ENCODE measurements at places on chromosomes 12 and 14. TPM values are rescaled to one million over a fixed set of nuclear protein-coding genes. Genes with fewer than 3 reads are reported as not detected.

DNA sequence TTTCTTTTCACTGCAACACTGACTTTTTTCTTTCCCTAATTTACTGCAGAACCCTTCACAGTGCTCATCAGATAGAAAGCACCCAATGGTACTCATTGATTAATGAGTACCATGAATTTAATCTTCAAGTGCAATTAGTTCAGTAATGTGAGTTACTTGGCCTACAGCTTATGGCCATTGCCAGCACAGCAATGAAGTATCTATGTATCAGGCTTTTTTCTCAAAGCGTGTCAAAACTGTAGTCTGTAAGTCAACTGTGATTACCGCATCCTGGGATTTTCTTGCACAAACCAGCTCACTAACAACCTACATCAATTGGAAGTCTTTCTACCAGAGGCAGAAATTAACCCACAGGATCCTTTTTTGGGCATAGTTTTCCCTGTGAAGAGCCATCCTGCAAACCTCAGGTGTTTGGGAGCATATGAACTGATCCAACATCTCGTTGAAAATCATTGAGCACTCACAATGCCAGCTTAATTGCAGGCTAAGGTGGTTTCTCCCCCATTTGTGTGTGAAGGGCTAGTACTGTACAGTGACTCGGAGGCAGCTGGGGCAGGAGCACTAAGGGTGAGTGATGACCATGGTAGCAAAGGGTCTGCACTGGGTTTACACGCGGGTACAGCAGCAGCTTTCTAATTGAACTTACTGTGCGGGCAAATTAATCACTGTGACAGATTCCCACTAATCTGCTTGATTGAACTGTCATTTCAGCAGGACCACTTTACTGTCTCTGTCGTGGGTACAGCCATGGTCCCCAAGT lies 619.3 kb downstream of the SNAPC1 start:
- no peaks in the 10 kb centered on the region for H3K4me1 ChIP-seq
- no peaks in the 10 kb centered on the region for H3K36me3 ChIP-seq
- no peak for DNase-seq
- no peaks in the 10 kb centered on the region for H3K27me3 ChIP-seq

GRCh38 chr12:31664038-31664437 lies 4.5 kb downstream of the ETFBKMT start:
- H3K27me3 ChIP-seq, result no peaks in the 10 kb centered on the region
- H3K27ac ChIP-seq, result no peak overlapping the region
- H3K4me1 ChIP-seq, result no peaks in the 10 kb centered on the region
- no peak overlapping the region for H3K4me3 ChIP-seq
- H3K36me3 ChIP-seq, result no peaks in the 10 kb centered on the region

- no peak overlapping the region for H3K4me3 ChIP-seq
- peaks cover 9% of the 10 kb centered on the region for H3K4me1 ChIP-seq
- DNase-seq, result no peak
- H3K27me3 ChIP-seq, result no peaks in the 10 kb centered on the region
- H3K36me3 ChIP-seq, result no peaks in the 10 kb centered on the region
Observed at GRCh38 chr12:113889891-113890581, 76.1 kb downstream of the RBM19 start.

DNA sequence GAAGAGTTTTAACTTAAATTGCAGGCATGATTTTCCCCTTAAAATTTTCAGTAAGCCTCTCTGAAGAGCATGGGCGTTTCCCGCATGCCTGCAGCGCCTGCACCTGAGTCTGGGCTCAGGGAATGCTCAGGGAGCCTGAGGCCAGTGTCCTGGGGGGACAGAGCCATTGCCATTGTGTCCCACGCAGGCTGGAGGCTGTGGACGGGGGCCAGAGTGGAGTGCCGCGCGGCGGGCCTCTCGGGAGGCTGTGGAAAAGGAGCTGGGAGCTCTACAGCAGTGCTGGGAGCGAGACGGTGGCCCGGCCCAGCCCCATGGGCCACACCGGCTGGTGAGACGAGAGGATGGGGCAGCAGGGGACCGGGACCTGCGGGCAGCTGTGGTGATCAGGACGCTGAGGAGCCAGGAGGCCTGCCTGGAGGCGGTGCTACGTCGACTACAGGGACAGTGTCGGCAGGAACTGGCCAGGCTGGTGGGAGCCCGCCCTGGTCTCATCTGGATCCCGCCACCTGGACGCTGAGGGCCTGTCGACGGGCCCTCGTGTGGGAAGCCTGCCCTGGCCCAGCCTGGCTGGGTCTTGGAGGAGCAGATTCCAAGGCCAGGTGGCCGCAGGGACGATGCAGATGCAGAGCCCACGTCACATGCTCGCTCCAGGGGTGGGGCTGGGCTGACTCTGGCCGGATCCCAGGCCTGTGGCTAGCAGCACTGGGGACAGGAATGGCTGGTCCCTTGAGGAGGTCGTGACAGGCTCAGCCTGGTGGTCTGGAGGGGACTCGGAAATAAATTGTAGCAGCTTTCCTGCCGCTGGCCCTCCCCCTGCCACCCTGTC lies 7.6 kb downstream of the TEDC1 start:
- no peak overlapping the region for H3K4me3 ChIP-seq
- H3K36me3 ChIP-seq, result no peaks in the 10 kb centered on the region
- H3K27me3 ChIP-seq, result no peaks in the 10 kb centered on the region
- H3K27ac ChIP-seq, result peak overlapping the region; percentile 40
- H3K4me1 ChIP-seq, result peaks cover 3% of the 10 kb centered on the region
- DNase-seq, result no peak

PPP2R5C gene
- total RNA-seq, result 105 TPM

RNU7-1 gene
- total RNA-seq, result not detected

SMCO2 gene
- not detected for total RNA-seq

DNA sequence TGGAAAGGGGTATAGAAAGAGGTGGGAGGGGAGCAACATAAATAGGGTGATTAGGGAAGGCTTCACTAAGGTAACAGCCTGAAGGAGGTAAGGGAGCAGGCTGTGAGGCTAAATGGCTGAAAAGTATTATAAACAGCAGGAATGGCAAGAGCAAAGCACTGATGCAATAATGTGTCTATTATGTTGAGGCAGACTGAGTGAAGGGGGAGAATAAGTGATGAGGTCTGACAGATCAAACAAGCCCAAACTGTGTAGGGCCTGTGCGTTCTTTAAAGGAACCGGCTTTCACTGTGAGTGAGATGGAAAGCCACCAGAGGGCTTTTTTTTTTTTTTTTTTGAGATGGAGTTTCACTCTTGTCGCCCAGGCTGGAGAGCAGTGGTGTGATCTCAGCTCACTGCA lies 6.7 kb upstream of the VCPKMT start:
- no peak for DNase-seq
- no peaks in the 10 kb centered on the region for H3K27me3 ChIP-seq
- no peaks in the 10 kb centered on the region for H3K4me1 ChIP-seq
- no peak overlapping the region for H3K4me3 ChIP-seq
- H3K27ac ChIP-seq, result no peak overlapping the region

DNA sequence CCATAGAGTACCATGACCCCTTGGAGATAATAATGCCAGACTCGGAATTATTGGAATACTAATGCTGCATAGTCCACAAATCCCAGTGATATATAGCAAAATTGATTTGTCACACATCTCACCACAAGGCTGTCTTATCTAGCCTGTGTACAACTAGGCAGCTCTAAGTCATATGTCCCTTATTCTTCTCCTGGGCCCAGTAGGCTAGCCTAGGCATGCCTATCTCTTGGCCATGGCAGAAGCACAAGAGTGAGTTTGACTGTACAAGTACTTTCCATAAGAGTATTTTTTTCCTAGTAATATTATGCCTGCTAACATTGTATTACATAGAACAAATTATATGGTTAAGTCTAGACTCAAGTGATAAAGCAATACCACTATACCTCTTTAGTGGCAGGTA lies 1122.1 kb upstream of the SEL1L start:
- no peak overlapping the region for H3K4me3 ChIP-seq
- no peaks in the 10 kb centered on the region for H3K36me3 ChIP-seq
- no peak for DNase-seq

- no peaks in the 10 kb centered on the region for H3K27me3 ChIP-seq
- no peaks in the 10 kb centered on the region for H3K36me3 ChIP-seq
- DNase-seq, result no peak
- no peaks in the 10 kb centered on the region for H3K4me1 ChIP-seq
- H3K27ac ChIP-seq, result no peak overlapping the region
Observed at GRCh38 chr12:123482876-123483275, 24.9 kb downstream of the SNRNP35 start.
